DMS 273 treated with DMSO at 0.1 percent for 48 hours (cell line): ENCODE measurements at places on chromosomes 6 and 20.

DNA sequence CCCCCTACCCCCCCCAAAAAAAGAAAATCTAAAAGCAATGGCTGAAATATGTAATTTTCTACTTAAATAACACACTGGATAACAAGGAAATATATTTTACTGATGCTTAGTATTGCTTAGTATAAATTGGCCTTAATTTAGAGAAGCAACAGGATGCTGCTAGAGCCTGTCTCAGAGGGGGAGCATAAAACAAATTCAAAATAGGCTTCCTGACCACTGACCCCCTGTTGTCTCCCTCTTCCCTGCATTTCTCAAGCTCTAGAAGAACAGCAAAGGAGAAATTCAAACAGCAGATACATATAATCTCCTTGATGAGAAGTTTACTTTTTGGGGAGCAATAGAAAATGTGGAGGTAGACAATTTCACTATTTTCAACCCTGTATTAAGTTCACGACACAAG is 631.1 kb upstream of the GJE1 start:
- no peak for DNase-seq

- DNase-seq: no peak
Observed at GRCh38 chr6:225907-226306, 66.4 kb upstream of the DUSP22 start.

DNA sequence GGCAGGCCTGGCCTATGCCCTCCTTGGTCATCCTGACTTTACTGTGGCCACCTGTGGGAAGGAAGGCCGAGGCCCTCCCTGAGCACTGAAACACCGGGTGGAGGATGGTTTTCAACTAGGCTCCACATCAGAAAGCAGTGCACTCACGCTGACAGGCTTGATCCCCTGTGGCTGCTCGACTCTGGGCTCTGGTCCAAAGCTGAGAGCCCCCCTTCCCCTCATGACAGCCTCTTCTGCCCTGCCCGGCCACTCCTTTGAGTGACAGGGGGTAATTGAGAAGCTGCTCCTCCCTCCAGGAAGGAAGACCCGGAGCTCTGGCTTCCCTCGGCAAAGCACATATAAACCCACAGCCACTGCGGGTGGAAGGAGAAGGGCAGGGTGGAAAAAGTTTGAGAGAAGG is 43.6 kb downstream of the MUC22 start:
- no peak for DNase-seq

GRCh38 chr6:43904311-43905123 is 134.5 kb downstream of the VEGFA start:
- no peak for DNase-seq

GRCh38 chr6:71190809-71191208 is 97.8 kb upstream of the OGFRL1 start:
- DNase-seq: no peak

DNA sequence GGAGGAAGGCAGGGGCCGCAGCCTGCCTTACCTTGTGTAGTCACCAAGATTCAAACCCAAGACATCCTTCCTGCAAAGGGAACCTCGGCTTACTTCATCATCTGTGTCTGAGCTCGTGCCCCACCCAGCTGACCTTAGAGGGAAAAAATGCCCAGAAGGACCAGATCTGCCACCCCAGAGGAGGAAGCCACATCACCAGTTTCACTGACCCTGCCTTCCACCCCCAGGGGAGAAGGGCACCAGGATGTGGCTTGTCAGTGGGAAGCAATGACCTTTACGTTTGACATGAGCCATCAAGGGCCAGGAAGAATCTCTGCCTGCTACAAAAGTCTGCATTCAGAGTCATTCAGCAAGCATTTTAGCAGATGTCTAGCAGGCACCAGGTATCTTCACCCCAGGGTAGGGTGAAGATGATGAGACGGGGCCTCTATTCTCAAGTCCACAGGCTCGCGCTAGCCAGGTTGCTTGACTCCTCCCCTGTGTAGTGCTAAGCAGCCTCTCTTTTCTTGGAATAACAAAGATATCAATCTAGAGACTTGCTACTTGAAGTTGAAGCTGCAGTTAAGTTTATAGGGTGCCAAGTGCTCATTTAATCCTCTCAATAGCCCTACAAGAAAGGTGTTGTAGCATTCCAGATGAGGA is 28.1 kb downstream of the HM13 start:
- DNase-seq: no peak

DNA sequence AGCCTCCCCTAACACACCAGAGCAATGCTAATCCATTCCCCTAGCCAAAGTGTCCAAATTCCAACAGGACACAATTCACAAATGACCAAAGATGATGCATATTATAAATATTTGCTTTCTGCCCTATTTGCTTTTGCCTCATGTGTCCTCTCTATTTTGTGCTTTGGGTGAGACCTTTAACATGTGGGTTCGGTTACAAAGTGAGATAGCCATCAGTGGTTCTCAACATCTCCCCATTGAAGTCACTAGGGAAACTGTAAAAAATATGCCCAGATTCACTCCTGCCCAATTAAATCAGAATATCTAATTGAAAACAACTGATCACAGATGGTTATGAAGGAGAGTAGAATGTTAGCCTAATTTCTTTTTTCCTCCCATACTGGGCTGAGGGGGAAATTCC is 159.2 kb downstream of the MTFR2 start:
- DNase-seq: no peak

GRCh38 chr20:47479506-47479905 is 22.2 kb upstream of the NCOA3 start:
- DNase-seq: no peak

DNA sequence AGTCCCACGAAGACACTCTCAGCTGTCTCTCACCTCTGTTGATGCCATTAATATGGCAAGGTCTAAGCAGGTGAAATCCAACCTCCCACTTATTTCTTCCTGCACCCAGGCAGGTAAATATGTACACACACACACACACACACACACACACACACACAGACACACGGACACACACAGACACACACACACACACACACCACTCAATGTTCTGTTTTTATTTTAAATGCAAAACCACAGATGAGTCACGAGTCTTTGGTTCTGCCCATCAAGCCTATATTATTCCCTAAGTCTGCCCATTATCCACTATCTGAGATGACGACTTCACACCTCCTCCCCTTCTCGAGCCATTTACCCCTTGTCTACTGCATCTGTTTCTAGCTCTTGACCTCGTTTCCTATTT is 344.7 kb downstream of the CDH26 start:
- no peak for DNase-seq

DNA sequence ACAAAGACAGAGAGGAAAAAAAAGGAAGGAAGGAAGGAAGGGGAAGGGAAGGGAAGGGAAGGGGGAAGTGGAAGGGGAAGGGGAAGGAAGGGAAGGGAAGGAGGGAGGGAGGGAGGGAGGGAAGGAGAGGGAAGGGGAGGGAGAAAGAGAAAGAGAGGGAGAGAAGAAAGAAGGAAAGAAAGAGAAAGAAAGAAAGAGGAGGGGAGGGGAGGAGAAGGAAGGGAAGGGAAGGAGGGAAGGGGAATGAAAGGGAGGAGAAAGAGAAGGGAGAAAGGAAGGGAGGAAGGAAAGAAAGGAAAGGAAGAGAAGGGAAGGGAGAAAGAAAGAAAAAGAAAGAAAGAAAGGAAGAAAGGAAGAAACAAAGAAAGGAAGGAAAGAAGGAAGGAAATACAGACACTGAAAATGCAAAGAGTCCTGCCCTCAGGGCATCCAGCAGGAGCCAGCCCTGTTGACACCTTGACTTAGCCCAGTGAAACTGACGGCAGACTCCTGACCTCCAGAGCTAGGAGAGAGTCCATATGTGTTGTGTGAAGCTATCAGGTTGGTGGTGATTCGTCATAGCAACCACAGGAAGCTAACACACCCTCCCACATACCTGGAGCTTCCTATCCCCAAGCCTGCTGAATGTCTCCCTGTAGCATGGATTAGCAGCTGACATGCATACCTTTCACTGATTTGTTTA is 58.7 kb upstream of the SULF2 start:
- no peak for DNase-seq

DNA sequence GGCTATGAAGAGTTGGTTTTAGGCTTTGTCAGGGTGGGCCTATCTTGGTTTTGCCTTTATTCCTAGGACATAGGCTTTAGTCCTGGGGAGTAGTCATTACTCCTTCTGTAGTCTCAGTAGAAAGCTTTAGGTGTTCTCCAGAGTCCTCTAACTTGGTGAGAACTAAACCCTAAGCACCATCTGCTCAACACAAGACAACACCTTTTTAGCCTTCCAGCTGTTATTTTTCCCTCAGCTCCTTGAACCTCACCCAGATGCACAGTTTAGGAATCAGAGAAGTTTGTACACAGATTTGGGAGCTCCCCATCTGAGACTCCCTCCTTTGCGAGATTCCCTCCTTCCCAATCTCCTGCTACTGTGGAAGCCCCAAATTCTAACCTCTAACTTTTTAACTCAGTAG is 141.3 kb downstream of the QRSL1 start:
- DNase-seq: no peak

- no peak for DNase-seq
Observed at GRCh38 chr6:116139917-116140316, 14.0 kb upstream of the COL10A1 start.

GRCh38 chr6:160349020-160349441 is 853 bp downstream of the SLC22A3 start:
- DNase-seq: no peak
